ENCODE measurements at places on chromosomes 6 and 20.

- no peak for DNase-seq
These were observed 209.9 kb downstream of the PTPRK start for GRCh38 chr6:128310451-128310850.

DNA sequence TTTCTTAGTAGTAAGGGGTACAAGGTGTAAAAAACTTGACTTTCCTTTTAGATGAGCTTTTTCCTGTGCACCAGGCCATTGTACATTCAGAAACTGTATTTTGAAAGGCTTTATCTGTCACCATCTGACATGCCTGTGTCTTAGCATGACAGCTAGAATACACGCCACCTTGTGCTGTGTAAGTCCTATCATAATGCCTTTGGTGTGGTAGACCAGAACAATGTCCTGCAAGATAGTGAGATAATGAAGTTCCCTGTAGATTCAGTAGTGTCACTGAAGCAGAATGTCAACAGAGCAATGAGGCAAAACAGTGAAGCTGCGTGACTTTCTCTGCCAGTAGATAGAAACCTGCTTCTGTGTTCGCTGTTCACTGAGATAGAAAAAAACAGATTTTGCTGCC lies 105.8 kb downstream of the JAG1 start:
- DNase-seq: no peak

GRCh38 chr6:22821664-22822320 lies 252.4 kb downstream of the HDGFL1 start:
- no peak for DNase-seq

GRCh38 chr6:43922426-43923375 lies 152.7 kb downstream of the VEGFA start:
- DNase-seq: no peak

DNA sequence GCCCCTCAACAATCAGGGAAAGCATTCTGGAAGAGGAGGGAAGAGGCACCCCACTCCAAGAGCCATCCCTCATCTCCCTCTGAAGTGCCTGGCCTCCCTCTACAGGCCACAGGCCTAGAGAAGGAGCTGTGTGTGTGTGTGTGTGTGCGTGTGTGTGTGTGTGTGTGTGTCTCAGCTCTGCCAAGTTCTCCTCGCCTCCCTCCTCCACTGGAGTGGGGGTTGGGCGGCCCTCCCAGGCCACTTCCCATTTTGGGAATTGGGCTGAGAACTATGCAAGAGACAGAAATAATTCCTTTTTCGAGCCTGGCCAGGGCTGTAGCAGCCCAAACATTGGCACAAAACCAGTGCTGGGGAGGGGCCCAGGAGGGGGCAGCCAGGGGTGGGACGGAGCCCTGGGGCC lies 35.7 kb downstream of the KCNB1 start:
- peak; percentile 87 for DNase-seq

DNA sequence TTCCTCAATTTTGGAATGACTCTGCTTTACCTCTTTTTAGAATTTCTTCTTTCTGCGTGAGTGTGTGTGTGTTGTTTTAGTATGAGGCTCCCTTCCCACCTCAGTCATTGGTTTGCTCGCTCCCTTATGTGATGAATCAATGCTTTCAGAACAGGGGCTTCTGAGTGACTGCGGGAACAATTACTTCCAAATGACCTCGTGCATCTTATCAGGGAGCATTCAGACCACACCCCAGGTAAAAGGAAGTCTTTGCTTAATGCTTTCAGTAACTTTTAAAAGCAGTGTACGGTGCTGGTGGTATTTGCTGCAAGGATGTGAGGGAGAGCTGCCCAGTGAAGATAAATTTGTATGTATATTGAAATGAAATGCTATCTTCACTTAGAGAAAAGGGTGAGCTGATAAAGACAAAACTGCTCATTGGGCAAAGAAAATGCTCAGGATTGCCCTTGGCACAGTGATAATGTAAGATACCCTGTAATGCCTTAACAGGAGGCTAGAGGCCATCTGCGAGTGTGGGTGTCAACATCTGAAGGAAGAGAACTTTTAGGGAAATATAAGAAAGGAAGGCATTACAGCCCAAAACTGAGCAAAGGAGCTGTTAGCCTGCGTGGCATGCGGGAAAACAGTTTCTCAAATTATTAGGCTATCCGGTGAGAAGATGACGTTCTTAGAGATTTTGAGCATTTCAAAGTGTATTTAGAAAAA lies at the start of gene MLIP:
Gene MLIP (plus strand): TSS at position 103 of the 705 bp plus-strand sequence. CDS start 37 bp downstream, at position 140.
- no peak for DNase-seq

GRCh38 chr6:109738255-109738654 lies 47.2 kb downstream of the FIG4 start:
- DNase-seq: no peak

GRCh38 chr20:36808317-36809257 lies 35.0 kb upstream of the DSN1 start:
- DNase-seq: peak; percentile 70

GRCh38 chr20:25052255-25053194 lies 5.4 kb downstream of the ACSS1 start:
- DNase-seq: no peak

- no peak for DNase-seq
These were observed 160.7 kb downstream of the FOXC1 start for GRCh38 chr6:1770435-1770843.

- no peak for DNase-seq
These were observed 757 bp upstream of the SAMD3 start for GRCh38 chr6:130223508-130223907.

- no peak for DNase-seq
These were observed 282.1 kb downstream of the TPBG start for GRCh38 chr6:82645536-82646230.

DNA sequence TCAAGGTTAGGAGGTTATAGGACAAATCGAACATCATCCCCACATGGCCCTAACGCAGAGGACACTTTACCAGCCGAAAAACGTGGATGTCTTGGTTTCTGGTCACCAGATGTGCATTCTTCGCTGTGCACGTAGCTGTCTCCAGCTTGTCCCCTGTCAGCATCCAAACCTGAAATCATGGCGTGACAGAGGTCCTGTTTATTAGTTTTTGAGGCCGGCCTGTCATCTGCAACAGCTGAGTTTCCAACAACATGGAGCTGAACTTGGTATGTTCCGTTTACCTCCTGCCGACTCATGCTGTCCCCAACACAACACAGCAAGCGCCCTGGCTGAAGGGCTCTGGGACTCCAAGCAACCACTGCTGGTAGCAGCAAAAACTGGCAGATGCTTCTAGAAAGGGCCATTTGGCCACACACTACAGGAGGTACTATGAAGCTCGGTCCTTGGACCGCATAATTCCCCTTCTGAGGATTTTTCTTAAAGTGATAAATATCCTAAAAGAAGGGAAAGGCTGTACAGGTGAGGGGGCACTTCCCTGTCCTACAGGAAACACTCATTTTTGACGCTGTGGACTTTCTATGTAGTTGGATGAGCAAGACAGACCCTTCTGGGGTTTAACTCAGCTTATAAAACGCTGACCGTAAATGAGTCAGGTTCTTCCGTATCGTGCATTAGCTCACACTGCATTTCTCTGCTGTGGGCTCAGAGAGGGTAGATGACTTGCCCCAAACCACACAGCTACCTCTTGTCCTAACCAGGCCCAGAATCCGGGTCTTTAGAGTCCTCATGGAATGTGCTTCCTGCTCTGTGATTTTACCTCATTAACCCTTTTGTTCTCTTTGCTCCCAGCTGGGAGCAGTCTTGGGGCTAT lies 79.7 kb upstream of the NFATC2 start:
- no peak for DNase-seq

GRCh38 chr6:81263531-81264168 lies 488.8 kb downstream of the TENT5A start:
- DNase-seq: no peak

DNA sequence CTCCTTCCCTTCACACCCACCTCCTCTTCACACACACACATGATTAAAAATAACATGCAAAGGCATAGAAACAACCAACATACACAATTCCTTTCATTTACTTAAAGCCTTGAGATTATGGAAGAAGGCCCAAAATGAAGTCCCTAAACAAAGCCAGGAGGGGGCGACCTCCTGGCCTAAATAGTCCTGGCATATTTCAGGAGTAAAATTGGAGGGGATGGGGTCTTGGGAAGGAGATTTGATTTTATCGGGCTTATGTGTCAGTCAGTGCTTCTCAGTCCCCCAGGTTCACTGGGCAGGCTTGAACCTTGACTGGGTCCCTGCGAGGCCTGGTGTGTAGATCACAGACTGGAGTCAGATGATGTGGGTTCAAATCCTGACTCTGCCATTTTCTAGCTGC lies 266.4 kb downstream of the SAMD5 start:
- DNase-seq: no peak

- no peak for DNase-seq
These were observed 31.6 kb upstream of the GJA10 start for GRCh38 chr6:89862698-89863097.
